NCI-H2029 treated with DMSO at 0.1 percent for 48 hours (cell line): ENCODE measurements at places on chromosomes 12 and 14.

DNA sequence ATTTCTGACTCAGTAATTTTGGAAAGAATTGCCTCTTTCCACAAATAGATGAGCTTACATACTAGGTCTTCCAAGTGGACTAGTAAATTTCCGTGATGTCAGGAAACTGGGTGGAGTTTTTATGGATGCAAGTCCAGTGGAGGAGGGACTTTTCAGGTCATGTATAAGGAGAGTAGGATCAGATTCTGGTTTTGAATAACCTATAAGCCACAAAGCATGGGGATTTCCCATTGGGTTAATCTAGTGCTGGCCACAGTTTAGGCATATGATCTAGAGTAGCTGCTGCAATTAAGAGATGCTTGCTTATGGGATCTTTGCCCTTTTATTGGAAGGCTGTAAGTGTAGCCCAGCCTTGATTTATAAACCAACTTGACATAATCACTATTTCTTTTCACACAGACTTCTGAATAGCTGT, 33.8 kb downstream of the STK38L start:
- DNase-seq = no peak

GRCh38 chr14:68854421-68854820, 61.6 kb upstream of the ZFP36L1 start:
- no peak for DNase-seq

DNA sequence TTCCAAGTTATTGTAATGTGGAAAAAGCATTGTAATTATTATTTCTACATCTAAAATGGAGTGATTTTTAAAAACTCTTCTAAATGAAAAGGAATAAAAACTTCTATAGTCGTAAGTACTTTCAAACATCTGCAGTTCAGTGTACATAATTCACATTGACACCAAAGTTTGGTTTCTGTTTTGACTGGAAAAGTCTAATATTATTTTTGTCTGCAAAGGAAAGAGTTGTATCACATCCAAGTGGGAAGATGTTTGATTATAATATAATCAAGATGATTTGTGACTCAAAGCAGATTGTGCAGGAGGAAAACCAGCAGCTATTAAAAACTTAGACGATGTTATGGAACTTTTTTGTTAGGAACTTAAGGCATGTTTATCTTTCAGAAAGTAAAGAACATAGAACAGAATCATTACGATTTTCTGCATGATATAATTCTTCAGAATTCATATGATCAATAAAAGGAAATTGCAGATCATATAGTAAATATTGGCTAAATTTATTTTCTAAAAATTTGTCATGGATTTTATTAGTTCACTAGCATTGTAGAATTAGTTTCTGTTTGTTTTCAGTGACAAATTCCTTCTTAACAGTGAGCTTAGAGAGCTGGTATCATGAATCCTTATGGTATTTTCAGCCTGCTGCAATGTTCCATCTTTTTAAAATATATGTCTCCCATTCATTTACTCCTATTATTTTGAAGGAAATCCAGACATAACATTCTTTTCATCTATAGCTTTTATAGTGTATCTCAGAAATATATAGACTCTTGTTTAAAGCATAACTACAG, 145.8 kb downstream of the MIPOL1 start:
- DNase-seq = no peak

GRCh38 chr12:29589286-29589820, 91.9 kb upstream of the OVCH1 start:
- DNase-seq = no peak

GRCh38 chr12:80490329-80490728, 46.3 kb downstream of the PTPRQ start:
- DNase-seq = no peak

DNA sequence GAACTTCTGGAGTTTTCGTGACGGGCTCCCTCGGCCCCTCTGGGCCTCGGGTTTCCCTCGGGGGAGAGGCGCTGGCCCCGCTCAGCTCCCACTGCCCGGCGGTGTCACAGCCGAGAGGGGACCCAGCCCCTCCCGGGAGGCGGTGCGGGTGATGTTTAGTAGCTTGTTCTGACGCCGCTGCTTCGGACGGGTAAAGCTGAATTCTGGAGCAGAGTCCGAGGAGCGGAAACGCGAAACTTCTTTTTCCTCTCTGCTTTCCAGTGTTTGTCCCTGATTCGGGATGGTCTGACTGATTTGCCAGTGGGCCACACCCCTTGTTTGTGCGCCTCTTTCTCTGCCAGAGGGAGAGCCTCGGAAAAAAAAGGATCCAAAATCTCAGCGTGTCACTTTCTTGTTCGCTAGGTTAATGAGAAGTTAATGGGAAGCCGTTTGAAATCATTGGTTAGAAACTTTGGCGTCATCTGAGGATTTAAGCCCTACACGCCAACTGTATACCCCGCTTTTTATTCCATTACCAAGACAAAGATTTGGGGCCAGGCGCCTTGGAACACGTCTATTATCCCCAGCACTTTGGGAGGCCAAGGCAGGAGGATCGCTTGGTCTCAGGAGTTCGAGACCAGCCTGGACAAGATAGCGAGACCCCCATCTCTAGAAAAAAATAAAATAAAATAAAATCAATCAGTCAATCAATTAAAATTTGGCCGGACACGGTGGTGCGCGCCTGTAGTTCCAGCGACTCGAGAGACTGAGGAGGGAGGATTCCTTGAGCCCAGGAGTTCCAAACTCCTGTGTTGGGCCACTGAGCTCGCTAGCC, 756 bp downstream of the TULP3 start:
- DNase-seq = no peak

GRCh38 chr14:95196268-95196667, 38.9 kb upstream of the DICER1 start:
- no peak for DNase-seq

- DNase-seq = no peak
These were observed 50.1 kb downstream of the CRADD start for GRCh38 chr12:93727195-93727811.

DNA sequence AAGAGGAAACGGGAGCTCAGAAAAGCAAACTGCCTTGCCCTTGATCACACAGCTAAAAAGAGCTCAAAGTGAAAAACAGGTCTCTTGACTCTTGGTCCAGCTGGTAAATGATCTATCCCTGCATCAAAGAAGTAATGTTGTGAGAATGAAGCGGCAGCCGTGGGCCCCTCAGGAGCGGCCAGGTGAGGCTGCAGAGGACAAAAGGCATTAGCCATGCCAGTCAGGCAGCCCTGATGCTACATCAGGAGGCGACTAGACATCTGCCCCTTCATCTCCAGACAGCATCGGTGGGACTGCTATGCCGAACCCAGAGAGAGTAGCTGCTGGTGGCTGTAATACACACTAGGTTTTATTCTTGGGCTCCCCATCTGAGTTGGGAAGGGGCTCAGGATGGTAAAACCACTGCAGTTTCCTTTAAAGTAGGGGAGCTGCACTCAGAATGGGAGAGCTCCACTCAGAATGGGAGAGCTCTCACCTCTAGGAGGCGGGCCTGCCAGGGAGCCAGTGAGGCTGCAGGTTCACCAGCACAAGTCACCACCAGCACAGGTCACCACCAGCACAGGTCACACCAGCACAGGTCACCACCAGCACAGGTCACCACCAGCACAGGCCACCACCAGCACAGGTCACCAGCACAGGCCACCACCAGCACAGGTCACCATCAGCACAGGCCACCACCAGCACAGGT, 120.1 kb downstream of the TSPAN9 start:
- no peak for DNase-seq

- DNase-seq = no peak
These were observed 1.9 kb downstream of the RIOX1 start for GRCh38 chr14:73492670-73493069.

DNA sequence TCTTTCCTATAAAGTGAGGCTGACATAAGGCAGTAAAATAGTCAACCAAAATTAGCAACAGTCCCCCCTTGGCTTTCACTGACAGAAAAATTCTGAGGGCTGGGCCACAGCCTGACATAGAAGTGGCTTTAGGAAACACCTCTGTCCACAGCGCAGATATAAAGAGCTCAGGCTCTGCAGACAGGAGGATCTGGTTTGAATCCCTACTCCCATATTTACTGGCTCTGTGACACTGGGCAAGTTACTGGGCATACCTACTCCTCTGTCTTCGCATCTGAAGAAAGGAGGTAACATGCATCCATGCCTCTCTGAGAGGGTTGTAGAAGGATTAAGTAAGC, 95.3 kb downstream of the STXBP6 start:
- no peak for DNase-seq

DNA sequence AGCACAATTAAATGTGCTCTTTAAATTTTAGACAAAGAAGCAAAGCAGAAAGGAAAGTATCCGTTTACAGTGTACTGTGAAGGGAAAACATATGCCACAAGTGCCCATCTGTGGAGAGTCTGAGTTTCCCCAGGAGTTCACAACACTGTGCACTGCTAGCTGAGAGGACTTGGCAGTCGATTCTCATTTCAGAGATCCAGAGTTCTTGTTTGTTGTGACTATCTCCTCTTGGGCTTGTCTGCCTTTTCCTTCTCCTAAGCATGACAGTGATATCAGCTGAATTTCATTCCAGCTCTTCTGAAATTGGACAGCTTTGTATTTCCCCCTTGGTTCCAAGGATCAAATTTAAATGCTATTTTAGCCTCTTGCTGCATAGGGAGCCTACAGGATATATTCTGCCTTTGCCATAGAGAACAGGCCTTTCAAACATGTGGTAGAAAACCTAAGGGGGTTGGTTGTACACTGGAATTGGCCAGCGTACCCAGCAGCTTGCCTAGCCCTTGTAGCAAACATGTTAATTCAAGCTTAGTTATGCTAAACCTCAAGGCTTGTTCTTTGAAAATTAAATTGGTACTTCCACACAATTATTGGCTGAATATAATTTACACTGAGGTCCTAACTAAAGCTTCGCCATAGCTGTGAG, 259.2 kb upstream of the NOVA1 start:
- no peak for DNase-seq

DNA sequence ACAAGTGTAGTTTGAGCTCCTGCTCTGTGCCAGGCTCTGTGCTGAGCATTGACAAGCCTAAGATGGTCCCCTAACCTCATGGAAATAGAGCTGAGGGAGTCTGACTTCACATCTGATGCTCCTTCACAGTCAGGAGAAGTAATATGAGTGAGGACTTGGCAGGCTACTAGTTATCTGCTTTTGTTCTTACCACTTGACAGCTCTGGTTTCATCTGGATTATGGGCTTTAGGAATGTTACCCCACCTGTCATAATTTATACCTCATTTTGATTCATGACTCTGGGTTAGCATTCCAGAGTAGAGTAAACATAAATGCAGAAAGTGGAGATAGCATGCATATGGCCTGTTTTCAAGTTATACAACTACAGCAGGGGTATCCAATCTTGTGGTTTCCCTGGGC, 40.5 kb downstream of the ATP6V1D start:
- peak; percentile 1 for DNase-seq

DNA sequence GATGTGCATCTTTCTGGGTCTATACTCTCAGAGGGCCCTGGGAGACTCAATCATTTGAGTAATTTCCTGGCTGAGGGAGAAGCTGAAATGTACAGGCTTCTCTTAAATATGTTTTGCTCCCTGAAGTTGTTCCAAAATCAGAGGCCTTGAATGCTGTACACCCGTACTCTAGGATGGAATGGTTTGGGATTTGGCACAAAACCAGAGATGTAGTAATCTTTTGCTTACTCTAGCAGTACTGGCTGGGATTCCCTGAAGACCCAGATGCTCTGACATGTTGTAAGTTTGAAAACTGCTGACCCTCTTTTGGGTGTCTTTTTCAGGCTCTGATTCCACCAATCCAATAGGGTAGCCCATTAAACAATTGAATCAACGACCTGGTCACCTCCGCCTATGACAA, 10.4 kb downstream of the ACACB start:
- no peak for DNase-seq

- DNase-seq = no peak
These were observed 21.4 kb downstream of the ADCY6 start for GRCh38 chr12:48767521-48767920.

- DNase-seq = no peak
These were observed 29.0 kb upstream of the LUM start for GRCh38 chr12:91140026-91140931.

DNA sequence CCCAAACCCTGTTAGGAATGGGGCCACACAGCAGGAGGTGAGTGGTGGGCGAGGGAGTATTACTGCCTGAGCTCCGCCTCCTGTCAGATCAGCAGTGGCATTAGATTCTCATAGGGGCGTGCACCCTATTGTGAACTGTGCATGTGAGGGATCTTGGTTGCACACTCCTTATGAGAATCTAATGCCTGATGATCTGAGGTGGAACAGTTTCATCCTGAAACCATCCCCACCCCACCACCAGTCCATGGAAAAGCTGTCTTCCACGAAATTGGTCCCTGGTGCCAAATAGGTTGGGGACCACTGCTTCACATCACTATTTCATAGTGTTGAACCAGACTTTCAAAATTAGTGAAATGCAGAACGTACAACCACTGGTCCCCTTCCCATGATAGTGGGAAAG, 57.9 kb upstream of the BICD1 start:
- DNase-seq = no peak

- no peak for DNase-seq
These were observed 34.4 kb downstream of the WBP11 start for GRCh38 chr12:14768823-14769405.

DNA sequence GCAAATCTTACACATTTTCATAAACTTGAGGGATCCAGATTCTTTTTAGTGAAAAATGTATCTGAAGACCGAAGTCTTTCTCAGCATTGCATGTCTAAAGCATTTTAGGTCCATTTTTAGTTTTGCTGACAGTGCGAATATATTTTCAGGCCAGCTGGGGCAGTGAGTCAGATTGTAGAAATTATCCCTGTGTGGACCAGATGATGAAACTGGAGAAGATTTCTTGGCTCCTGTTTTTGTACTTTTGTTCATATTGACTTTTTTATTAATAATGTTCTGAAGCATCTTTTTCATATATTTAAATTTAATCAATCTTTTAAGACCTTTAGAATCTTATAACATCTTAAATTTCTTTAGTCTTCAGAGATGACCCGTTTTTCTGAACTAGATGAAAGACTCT, 173.1 kb downstream of the FLRT2 start:
- DNase-seq = no peak

- DNase-seq = no peak
These were observed 209.8 kb upstream of the NUDT4 start for GRCh38 chr12:93167841-93168492.

GRCh38 chr14:83744224-83744623, 1785.7 kb upstream of the FLRT2 start:
- no peak for DNase-seq

DNA sequence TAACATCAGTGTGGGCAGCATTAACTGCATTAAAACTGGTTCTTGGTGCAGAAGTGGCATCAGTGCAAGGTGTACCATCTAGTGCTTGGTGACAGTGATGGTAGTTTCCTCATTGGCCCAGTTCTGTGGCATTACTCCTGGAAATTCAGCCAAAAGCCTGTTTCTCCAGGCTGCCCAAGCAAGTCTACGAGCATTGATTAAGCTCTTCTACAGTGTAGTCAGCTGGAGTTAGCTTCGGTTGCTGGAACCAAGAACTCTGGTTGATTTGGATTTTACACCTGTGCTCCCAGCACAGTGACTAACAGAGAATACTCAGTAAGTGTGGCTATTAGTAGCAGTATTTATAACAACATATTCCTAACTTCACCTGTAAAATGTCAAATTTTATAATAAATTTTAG, 84.9 kb upstream of the ZDHHC17 start:
- DNase-seq = no peak

DNA sequence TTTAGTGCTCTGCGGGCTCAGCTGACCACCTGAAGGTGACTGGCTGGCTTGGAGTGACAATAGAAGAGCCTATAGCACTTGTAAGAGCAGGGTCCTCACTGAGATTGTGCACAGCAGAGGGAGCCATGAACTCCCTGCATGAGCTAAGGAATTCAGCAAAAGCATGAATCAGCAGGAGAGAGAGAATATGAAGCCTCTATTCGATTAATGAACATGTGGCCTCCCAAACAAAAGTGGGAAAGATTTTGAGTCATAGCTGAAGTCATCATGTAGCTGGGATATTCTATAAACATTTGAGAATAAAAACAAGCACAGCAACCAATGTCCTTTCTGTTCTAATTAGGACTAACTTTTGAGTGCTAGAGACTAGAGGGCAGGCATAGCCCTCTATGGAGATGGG, 626.6 kb downstream of the DIO2 start:
- DNase-seq = no peak
